Renal cortex interstitium (tissue), 15 donors: ENCODE measurements at places on chromosomes 7 and 10. TPM values are rescaled to one million over a fixed set of nuclear protein-coding genes. Genes with fewer than 3 reads are reported as not detected.

The GPNMB gene
- 21.4 TPM for polyA plus RNA-seq

The OR9A2 gene
- not detected for polyA plus RNA-seq

The FBXW4 gene
- polyA plus RNA-seq = 52.7 TPM

The ANKRD30A gene
- polyA plus RNA-seq = not detected

The WIPF3 gene
- 5.6 TPM for polyA plus RNA-seq

The ENTPD7 gene
- 20.8 TPM for polyA plus RNA-seq

The CRYGN gene
- 5.6 TPM for polyA plus RNA-seq

The CPA4 gene
- 0.27 TPM for polyA plus RNA-seq
